ENCODE measurements at places on chromosomes 5 and 9.

DNA sequence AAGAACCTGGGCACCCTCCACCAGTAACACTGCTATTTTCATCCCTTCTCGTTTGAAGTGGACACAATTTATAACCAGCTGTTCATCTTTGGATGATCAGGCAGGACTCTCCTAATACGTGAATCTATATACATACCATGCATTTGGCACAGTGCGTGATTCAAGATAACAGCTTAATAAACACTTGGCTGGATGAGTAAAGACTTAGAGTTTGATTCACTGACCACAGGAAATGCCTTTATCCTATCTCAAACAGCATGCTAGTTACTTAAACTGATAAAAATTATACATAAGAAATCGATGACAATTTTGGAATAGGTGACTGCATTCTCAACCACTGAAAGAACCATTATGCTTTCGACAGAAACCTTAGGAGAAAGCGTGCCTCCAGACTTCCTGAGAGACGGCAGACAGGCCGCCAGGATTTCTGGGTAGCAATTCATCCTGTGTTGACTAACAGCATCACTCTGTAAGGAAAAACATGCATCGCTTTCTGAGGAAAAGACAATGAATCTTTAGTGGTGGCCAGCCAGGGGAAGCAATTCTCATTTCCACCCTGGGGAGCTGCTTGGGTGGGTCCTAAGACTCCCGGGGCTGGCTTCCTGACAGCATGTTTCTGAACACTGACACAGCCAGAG lies 9.7 kb downstream of the MRPL36 start:
- DNase-seq: no peak

- no peak for DNase-seq
These were observed 12.0 kb downstream of the EXOC3 start for GRCh38 chr5:454936-455335.

DNA sequence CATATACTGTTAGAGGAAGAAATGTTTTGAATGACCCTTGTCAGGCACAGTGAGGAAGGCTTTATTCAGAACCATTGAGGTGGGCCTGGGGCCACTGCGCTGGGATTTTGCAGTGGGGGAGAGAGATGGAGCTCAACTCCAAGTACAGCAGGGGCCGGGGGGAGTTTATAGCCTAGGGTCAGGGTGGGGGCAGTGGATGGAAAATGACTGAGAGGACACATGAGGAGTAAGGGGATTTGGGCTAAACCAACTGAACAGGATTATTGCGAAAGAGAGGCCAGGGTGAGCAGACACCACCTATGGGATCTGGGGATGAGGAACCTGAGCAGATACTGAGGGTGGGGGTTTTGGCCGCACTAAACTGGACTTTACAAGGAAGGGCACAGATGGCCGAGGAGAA lies 6.3 kb downstream of the CEP72 start:
- DNase-seq: no peak

DNA sequence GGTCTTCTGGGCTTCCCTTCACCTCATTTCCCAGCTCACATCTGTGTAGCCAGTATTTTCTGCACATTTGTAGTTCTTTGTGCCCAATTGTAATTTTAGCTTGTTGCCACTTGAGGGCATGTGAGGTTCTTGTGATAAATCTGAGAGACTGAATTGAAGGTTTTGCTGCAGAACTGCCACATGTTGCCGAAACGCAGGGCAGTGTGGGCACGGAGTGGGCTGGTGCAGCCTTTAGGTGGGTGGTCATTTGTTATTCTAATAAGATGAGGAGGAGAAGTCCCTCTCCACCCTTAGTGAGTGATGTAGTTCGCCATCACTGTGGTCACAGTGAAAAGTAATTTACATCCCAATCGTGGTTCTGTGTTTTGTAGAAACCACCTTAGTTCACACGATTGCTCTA lies 21.2 kb downstream of the OTULIN start:
- DNase-seq: peak; percentile 30

GRCh38 chr9:124478354-124478753 lies 28.1 kb downstream of the ADGRD2 start:
- DNase-seq: no peak

GRCh38 chr5:103101079-103101750 lies 18.7 kb downstream of the GIN1 start:
- no peak for DNase-seq

DNA sequence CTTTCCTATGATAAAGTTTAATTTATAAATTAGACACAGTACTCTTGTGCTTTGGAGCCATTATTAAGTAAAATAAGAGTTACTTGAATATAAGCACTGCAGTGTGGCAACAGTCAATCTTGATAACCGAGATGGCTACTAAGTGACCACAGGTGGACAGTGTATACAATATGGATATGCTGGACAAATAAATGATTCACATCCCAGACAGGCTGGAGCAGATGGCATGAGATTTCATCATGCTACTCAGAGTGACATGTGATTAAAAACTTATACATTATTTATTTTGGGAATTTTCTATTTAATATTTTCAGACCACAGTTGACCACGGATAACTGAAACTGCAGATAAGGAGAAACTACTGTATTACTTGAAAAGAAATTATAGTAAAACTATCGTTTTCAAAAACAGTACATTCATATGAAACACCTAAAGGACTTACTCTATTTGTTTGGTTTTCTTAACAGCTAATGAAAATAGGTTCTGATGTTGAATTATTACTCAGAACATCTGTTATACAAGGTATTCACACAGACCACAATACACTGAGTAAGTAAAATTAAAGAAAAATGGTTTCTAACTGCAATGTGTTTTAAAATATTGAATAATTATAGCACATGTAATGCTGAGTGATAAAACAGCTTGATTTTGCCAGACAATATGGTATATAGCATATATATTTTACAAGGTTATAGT lies 16.0 kb downstream of the LYRM7 start:
- DNase-seq: no peak

GRCh38 chr5:68331192-68332079 lies 115.9 kb downstream of the PIK3R1 start:
- DNase-seq: no peak

GRCh38 chr5:168879331-168879730 lies 300.2 kb upstream of the PANK3 start:
- DNase-seq: no peak

- DNase-seq: no peak
These were observed 170.4 kb upstream of the OTULINL start for GRCh38 chr5:14411216-14411615.

DNA sequence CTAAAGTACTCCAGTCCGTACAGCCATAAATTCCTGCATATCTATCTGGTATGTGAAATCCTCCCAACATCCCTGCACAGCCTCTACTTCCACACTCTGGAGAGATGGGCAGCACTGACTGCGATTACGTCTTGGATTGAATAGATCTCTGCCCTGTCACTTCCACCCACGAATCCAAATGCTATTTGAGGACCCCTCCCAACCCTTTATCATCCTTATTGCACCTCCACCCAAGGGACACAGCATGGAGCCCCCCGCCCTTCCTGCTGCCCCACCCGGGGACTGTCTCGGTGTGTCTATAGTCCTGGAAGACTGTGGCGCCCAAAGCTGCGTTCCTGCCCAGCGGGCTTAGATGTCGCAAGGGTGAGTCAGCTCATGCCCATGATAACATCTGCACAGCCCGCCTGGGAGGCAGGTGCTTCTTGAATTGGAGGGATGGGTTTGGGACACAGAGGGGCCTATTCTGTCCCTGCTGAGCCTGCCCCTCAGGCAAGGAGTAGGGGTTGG lies 105.7 kb upstream of the HAND1 start:
- DNase-seq: no peak

DNA sequence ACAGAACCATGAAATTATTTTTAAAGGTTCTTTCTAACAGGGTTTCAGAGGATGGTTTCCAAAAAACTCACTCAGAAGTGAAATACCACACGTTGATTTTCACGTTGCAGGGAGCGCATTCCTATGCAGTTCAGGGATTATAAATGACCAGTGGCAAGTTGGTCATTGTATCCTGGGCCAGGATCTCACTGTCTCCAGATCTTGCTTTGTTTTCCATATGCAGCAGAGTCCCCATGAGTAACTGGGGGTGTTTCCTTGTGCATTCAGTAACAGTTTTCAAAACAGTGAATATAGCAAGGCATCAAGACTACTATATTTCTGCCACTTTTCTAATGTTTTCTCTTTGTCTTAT lies 1064.9 kb upstream of the DMAC1 start:
- no peak for DNase-seq

GRCh38 chr9:18579536-18579935 lies 105.6 kb downstream of the ADAMTSL1 start:
- DNase-seq: no peak

DNA sequence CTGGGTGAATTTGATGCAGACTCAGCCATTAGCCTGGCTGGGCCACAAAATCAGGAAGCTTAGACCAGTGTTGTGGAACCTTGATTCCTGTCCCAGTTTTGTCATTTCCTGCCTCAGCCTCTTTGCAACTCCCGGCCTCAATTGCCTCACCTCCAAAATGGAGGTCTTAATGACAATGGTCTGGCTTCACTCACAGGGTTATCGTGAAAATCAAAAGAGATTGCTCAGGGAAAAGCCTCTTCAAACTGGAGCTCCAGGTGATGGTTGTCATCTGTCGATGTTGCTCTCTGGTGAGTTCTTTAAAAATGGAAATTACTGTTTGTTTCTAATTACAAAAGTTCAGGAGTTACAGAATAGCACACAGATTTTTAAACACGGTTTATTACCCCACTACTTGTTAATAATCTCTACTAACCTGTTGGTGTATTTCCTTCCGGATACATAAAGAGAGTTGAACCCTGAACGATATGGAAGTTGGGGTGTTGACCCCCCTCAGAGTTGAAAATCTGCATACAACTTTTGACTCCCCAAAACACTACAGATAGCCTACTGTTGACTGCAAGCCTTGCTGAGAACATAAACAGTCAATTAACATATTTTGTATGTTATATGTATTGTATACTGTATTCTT lies 109.9 kb upstream of the CPEB4 start:
- DNase-seq: no peak

- no peak for DNase-seq
These were observed 4.4 kb downstream of the EIF4EBP3 start for GRCh38 chr5:140551872-140552271.

GRCh38 chr5:163453705-163454104 lies 6.2 kb downstream of the NUDCD2 start:
- no peak for DNase-seq

- DNase-seq: no peak
These were observed 440.0 kb downstream of the SEMA5A start for GRCh38 chr5:9105851-9106250.

GRCh38 chr9:129160712-129161533 lies 17.1 kb downstream of the IER5L start:
- DNase-seq: no peak

GRCh38 chr5:91058575-91058974 lies 324.5 kb downstream of the ARRDC3 start:
- DNase-seq: no peak
